ENCODE measurements at places on chromosomes 1 and 21.

GRCh38 chr1:191674626-191675179 is 483.6 kb upstream of the RGS18 start:
- DNase-seq, result no peak

DNA sequence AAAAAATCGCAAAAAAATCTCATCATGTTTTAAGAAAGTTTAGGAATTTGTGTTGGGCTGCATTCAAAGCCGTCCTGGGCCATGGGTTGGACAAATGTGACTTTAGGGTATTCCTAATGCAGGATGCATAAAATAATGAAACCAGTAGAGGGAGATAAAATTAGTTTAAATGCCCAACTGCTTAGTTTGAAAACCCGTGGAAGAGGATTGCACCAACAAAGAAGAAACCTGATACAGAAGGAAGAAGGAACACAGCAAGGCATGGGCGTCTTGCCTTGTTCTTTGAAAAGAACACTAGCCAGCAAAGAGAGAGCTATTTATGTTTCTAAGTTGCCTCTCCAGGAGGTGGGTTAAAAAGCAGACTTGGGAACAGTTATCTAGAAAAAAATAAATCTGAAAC is 37.9 kb downstream of the WDR3 start:
- DNase-seq, result no peak

DNA sequence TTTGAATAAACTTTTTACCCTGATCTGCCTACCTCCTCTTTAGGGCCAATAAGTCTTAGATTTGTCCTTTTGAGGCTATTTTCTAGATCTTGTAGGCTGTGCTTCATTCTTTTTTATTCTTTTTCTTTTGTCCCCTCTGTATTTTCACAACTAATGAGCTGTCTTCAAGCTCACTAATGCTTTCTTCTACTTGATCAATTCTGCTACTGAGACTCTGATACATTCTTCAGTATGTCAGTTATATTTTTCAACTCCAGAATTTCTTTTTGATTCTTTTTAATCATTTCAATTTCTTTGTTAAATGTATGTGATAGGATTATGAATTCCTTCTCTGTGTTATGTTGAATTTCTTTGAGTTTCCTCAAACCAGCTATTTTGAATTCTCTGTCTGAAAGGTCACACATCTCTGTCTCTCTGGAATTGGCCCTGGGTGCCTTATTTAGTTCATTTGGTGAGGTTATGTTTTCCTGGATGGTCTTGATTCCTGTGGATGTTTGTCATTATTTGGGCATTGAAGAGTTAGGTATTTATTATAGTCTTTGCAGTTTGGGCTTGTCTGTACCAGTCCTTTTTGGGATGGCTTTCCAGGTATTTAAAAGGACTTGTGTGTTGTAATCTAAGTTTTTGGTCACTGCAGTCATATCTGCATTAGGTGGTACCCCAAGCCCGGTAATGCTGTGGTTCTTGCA is 11.2 kb upstream of the ATG4C start:
- DNase-seq, result no peak

DNA sequence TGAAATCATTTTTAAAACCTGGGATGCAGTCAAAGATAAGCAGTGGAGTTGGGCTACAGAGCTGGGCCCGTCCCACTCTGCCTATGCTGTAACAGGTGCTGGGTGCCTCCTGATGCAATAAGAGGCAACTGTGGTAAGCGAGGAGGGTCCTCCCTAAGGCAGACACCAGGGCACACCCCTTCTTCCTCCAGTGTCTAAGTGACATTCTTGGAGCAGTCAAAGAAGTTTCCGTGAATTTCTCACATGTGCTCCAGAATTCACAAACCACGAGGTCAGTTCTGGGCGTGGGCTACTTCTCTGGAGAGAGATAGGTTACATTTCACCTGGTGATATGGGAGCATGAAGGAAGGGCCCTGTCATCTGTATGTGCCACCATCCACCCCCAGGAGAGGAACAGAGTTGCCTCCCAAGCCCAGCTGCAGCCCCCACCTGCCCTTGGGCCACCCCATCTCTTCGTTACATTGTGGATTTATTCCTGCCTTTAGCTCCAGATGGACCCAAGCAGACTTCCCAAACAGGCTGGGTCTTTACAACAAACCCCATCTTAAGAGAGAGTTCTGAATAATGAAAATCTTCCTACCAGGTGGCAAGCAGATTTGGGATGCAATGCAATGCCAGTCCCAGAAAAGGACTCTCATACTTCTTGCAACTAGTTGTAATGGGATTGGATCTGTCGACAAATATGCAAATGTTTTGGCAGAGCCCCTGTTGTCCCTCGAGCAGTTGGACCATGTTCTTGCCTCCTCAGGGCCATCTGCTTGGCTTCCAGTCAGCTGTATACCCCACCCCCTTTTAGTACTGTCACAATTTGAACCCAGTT is 82.5 kb upstream of the CNTN2 start:
- no peak for DNase-seq

- no peak for DNase-seq
These were observed 1.6 kb upstream of the LY9 start for GRCh38 chr1:160794376-160794775.

DNA sequence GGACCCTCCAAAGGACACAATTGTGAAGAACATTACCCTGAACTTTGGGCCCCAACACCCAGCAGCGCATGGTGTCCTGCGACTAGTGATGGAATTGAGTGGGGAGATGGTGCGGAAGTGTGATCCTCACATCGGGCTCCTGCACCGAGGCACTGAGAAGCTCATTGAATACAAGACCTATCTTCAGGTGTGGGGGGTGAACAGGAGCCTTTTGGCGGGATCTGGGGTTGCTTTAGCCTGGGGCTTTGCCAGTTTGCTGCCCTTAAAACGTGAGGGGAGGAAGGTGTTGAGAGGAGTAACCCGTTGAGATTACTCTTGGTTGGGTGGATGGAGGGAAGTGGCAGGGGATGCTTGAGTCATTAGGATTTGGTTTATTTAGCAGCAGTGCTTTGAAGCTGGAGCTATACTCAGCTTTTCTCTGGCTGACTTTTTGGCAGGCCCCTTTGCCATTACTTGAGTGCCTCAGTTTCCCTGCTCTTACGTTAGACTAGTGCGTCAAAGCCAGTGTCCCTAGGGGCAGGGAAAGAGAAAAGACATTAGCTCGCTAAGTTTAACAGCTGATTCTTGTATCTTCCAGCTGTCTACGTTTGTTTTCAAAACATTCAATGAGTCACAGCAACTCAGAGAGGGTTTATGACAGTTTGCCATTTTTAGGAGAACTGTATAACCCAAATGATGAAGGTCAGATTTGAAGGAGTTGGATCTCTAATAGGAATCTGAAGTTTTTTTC is 4.4 kb downstream of the NDUFS2 start:
- no peak for DNase-seq

GRCh38 chr1:62092110-62092509 is 102.5 kb upstream of the L1TD1 start:
- no peak for DNase-seq

DNA sequence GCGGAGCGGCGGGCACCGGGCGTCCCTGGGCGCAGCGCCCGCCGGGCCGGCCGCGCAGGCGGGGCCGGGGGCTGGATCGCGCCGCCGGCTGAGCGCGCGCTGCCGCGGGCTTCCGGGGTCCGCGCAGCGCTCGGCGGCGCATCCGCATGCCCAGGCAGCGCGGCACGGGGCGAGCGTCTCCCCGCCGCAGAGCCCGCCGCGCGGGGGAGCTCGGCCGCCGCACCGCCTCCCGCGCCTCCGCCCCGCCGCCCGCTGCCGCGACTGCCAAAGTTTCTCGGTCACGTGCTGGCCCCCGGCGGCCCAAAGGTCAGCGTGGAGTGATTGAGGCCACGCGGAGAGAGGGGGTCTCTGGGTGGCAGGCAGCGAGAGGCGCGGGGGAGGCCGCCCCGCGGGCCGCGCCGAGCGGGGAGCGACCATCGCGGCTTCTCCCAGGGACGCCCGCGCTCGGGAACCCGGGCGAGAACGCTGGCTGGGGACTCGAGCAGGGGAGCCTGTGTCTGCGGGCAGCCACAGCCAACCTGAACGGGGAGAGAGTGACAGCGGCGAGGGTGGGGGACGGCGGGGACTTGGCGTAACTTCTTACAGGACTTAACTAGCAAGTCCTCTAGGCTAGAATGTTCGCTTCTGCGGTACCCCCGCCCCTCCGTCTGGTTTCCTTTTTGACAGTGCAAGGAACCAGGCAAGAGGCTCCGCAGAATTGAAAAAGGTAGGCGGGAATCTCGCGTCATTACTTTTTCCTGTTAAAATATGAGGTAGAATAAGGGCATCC is at the start of gene ILDR2:
Gene ILDR2 (minus strand): TSS at position 180 of the 769 bp plus-strand sequence. CDS start 272 bp downstream, outside the sequence.
- DNase-seq, result no peak

DNA sequence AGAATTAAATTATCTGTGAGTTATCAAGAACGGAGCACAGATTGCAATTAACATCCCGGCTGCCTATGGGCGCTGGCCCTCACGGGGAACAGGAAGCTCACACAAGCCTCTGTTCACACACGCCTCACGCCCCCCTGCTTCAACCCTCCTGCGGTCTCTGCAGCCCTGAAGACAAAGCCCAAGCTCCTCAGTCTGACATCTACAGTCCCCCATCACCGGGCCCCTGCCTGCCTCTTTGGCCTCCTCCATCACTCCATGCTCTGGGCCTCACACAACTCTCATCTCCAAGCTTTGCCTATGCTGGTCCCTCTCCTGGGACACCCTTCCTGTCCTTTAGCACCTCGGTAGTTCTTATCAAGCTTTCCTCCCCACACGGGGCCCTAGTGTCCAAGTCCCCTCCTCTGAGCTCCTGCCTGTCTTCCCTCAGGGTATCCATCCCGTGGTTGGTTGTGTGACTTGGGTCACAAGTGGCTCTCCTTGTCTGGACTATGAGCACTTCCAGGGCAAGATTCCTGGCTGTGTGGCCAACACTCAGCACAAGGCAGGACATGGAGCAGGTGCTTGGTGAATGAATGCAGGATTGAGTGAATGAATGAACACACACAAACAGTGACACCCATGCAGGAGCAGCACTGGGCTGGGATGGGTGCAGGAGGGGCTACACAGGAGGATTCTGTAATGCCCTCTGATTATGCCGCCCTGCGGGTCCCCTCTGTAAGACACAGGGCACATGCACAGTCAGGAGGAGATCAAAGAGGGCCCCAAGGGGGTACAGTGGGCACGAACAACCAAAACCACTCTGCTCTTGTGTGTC is 116.1 kb downstream of the DMRTB1 start:
- no peak for DNase-seq

DNA sequence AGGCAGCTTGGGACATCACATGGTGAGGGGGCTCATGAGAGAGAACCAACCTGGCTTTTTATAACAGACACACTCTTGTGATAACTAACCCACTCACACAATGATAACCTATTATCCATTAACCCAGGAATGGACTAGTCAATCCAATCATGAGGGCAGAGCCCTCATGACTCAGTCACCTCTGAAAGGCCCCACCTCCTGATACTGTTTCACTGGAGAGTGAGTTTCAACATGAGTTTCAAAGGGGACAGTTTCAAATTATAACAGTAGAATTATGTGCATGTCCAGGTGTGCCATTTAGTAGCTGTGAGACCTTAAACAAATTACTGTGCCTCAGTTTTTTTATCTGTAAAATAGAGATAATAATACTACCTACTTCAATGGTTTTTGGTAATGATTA is 47.6 kb upstream of the PPP2R5A start:
- DNase-seq, result no peak

DNA sequence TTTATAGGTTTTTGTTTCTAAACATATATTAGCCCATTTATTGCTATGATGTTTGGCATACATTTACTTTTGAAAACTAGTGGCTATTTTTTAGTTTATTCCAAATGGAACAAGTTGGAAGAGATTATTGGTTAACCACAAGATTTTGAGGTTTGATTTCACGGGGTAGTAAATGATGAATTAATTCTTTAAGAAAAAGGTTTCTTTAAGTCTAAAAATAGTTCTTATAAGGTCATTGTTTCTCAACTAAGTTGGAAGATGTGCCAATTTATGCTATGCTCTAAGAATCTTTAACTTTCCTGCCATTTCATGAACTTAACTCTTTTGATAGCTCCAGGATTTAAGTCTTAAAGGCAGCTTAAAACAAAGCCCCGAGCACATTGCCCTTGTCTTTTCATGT is 183.8 kb downstream of the LMO4 start:
- DNase-seq, result no peak

GRCh38 chr1:50135716-50136115 is 27.0 kb downstream of the ELAVL4 start:
- no peak for DNase-seq

- no peak for DNase-seq
These were observed 76.3 kb upstream of the LRRC7 start for GRCh38 chr1:69491416-69491815.

DNA sequence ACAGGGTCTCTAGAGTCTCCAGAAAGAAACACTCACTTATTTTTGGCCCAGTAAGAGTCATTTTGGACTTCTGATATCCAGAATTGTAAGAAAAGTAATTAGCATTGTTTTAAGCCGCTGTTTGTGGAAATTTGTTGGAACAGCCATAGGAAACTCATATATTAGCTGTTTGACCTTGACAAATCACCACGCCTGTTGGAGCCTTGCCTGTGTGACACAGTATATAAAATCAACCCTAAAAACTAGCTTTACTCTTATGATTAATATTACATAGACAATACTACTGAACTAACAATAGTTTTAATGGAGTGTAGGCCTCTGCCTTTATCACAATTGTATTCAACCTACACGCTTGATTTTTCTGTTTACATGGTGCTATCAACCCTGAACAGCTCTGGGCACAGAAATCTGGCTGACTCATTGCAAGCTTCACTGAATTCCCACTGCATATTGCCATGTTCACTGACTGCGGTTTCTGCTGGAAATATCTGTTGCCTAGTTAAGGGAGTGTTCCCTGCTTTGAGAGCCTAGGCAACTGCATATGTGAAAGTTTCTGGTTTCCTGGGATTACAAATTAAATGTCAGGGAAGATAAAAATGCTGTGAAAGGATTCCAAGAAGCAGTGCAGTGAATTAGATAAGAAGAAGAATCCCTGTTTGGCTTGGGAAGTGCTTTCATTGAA is 419.5 kb upstream of the DEPDC1 start:
- DNase-seq, result no peak

DNA sequence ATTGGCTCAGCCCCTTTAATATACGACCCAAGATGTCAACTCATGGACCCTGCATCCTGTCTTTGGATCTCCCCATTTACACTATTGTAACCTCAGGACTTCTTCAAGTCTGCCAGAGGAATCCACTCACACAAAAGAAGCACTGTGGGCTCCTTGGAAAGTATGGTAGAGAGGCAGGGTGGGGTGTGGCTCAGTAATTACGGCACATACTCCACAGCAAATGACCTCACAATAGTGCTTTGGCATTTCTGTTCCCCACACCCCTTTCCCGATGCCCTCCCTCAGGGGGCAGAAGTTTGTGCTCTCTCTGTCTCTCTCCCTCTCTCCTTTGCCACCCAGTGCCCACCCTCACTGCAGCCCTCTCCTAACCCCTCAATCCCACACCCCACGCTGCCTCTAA is 27.8 kb upstream of the IFNAR2 start:
- no peak for DNase-seq

DNA sequence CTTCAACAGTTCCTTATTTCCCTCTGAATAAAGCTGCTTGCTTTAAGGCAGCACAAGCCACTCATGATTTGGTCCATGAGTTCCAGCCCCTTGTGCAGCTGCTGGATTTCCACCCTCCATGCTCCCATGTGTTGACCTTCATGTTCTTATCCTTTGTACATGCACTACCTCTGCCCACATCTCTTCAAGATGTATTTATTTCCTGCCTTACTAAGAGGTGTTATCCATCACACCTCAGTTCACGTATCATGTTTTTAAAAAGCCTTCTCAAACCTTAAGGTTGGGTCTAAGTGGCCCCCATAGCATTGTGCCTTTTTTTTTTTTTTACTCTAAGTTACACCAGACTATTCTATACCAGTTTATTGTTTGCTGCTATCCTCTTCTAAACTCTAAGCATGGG is 107.7 kb downstream of the SIPA1L2 start:
- no peak for DNase-seq

Measured in coronary artery (tissue), 2 donors.